ENCODE measurements at places on chromosomes 2 and 18. TPM values are rescaled to one million over a fixed set of nuclear protein-coding genes. Genes with fewer than 3 reads are reported as not detected.

GRCh38 chr18:75904416-75904815 is 476.9 kb upstream of the SMIM21 start:
- H3K4me1 ChIP-seq = no peaks in the 10 kb centered on the region
- H3K27me3 ChIP-seq = peaks cover 2% of the 10 kb centered on the region
- DNase-seq = no peak
- no peaks in the 10 kb centered on the region for H3K36me3 ChIP-seq
- H3K27ac ChIP-seq = no peak overlapping the region
- no peak overlapping the region for H3K4me3 ChIP-seq

DNA sequence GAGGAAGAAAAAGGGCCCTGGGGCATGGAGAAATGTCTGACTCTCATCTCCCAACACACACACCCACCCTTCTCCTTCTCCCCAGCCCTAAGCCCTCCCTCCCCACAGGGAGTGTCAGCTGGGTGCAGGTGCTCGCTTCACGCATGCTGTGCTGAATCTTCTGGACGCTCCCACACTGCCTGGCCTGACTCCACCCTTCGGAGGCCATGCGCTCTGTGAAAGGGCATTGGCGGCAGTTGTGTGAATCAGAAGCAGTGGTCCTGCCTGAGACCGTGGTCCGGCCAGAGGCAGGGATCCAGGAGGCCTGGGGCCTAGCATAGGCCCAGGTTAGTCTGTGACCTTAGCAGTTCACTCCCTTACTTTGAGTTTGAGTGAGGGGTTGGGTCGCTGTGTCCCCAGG is 57.1 kb downstream of the LONRF2 start:
- no peaks in the 10 kb centered on the region for H3K36me3 ChIP-seq
- H3K4me1 ChIP-seq = peaks cover 3% of the 10 kb centered on the region
- no peak for DNase-seq

- peak overlapping the region; percentile 91 for H3K4me3 ChIP-seq
- DNase-seq = no peak
- peaks cover 48% of the 10 kb centered on the region for H3K4me1 ChIP-seq
- H3K27ac ChIP-seq = peak overlapping the region; percentile 92
- no peaks in the 10 kb centered on the region for H3K27me3 ChIP-seq
Observed at GRCh38 chr18:48949050-48949605, 1.6 kb downstream of the SMAD7 start.

L3MBTL4 gene
- total RNA-seq = 4.6 TPM

CTAGE1 gene
- total RNA-seq = not detected

SCTR gene
- total RNA-seq = 1.9 TPM

IL1RL1 gene
- not detected for total RNA-seq

GRCh38 chr18:47618758-47619157 is 311.7 kb downstream of the SMAD2 start:
- H3K4me3 ChIP-seq = no peak overlapping the region
- peaks cover 7% of the 10 kb centered on the region for H3K27me3 ChIP-seq
- H3K4me1 ChIP-seq = no peaks in the 10 kb centered on the region
- DNase-seq = no peak

DNA sequence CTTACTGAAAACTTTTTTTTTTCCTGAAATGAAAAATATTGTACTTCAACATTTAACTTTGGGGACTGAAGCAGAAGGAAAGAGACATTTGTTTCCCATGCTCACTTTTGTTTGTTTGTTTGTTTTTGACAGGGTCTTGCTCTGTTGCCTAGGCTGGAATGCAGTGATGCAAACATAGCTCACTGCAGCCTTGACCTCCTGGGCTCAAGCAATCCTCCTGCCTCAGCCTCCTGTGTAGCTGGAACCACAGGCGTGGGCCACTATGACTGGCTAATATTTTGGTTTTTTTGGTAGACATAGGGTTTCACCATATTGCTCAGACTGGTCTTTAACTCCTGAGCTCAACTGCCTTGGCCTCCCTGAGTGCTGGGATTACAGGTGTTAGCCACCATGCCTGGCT is 70.9 kb upstream of the SPTBN1 start:
- no peak for DNase-seq
- H3K4me3 ChIP-seq = no peak overlapping the region
- H3K36me3 ChIP-seq = no peaks in the 10 kb centered on the region
- peaks cover 25% of the 10 kb centered on the region for H3K4me1 ChIP-seq
- no peak overlapping the region for H3K27ac ChIP-seq

DNA sequence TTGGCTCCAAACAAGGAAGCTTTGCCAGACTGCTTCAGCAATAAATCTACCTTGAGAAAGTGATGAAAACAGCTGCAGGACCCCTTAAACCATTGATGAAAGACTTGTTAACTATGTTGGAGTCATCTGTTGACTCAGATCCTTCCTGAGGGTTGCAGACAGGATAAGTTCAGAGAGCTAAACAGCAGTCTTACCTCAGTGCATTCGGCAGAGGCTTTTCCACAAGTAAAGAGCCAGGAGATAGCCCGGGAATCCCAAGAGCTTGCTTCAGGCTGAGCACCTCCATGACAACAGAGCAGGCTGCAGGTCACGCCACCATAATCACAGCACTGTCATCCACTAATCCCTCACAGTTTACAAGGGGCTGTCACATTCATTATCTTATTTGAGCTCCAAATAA is 23.7 kb downstream of the KIAA2012 start:
- no peaks in the 10 kb centered on the region for H3K27me3 ChIP-seq
- H3K36me3 ChIP-seq = no peaks in the 10 kb centered on the region
- no peak for DNase-seq
- H3K27ac ChIP-seq = peak overlapping the region; percentile 8
- no peak overlapping the region for H3K4me3 ChIP-seq
